Right atrium auricular region (tissue), 2 donors: ENCODE measurements at places on chromosomes 16 and 17. TPM values are rescaled to one million over a fixed set of nuclear protein-coding genes. Genes with fewer than 3 reads are reported as not detected.

The SLC6A4 gene
- 2.0 TPM for total RNA-seq

The ALG1 gene
- total RNA-seq, result 14.3 TPM

The MMP28 gene
- 14.9 TPM for total RNA-seq

DNA sequence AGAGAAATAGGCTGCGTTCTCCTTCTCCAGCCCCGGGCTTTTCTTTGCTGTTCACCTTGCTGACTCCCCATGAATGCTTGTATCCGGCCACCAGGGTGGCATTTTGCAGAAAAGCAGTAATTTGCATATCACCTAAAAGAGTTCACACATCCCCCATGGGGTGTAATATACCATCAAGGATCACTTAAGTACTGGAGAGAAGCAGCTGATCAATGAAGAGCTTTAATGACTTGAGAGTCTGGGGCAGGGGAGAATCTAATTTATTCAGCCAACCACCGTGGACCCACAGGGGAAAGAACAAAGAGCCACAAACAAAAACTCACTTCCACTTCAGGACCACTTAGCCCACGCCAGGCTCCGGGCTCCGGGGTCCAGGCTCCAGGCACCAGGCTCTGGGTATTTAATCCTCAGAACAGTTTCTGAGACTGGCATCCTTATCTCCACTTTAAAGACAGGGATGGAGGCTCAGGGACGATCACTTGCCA, 33.9 kb upstream of the SEC14L1 start:
- DNase-seq, result no peak

The C17orf78 gene
- total RNA-seq, result not detected
